ENCODE measurements at places on chromosomes 12 and 14.

DNA sequence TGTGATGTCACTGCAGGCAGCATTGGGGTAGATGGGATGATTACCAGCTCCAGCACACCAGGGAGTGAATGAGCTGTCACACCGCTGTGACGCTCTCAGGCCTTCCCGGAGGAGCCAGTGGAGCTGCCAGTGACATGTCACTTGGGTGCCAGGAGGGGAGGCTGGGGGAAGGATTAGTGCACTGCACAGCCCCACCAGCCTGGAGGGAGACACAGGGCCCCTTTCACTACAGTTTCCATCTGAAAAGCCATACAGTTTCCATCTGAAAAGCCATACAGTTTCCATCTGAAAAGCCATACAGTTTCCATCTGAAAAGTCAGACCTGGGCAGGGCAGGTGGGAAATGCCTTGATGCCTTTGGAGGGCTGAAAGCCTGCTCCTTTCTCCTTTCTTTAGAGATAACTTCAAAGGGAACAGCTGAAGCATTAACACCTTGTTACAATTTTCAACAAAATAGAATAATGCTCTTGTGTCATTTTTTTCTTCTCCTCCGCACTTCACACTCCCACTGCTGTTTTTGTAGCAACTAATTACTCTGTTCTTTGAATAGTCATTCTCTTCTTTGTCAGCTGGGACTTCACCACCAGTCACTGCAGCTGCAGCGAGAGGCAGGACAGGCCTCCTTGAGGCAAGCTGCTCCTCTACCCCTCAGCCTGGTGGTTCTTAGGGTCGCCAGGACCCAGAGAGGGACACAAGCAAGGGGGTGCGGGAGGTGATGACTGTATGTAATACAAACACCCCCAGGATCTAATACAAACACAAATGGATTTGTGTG, 256.9 kb upstream of the RGS6 start:
- no peak for DNase-seq

- DNase-seq: no peak
Observed at GRCh38 chr14:39218171-39218769, 15.4 kb upstream of the MIA2 start.

- no peak for DNase-seq
Observed at GRCh38 chr14:86296173-86296572, 766.2 kb downstream of the FLRT2 start.

DNA sequence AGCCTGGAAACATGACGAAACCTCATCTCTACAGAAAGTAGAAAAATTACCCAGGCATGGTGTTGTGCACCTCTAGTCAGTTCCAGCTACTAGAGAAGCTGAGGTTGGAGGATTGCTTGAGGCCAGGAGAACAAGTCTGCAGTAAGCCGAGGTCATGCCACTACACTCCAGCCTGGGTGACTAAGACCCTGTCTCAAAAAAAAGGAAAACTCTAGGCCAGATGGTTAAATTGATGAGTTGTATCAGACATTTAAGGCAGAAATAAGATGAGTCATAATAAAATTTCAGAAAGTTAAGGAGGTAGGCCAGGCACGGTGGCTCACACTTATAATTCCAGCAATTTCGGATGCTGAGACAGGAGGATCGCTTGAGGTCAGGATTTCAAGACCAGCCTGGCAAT, 10.7 kb downstream of the EIF2S1 start:
- no peak for DNase-seq

- no peak for DNase-seq
Observed at GRCh38 chr12:1305063-1305434, 289.3 kb downstream of the FBXL14 start.

GRCh38 chr12:4272424-4273272, 914 bp upstream of the CCND2 start:
- DNase-seq: no peak

GRCh38 chr14:52926953-52927352, 23.9 kb downstream of the FERMT2 start:
- DNase-seq: peak; percentile 55

- DNase-seq: no peak
Observed at GRCh38 chr12:106085213-106085612, 53.5 kb downstream of the NUAK1 start.

- DNase-seq: no peak
Observed at GRCh38 chr12:115398311-115398781, 714.4 kb upstream of the TBX3 start.

DNA sequence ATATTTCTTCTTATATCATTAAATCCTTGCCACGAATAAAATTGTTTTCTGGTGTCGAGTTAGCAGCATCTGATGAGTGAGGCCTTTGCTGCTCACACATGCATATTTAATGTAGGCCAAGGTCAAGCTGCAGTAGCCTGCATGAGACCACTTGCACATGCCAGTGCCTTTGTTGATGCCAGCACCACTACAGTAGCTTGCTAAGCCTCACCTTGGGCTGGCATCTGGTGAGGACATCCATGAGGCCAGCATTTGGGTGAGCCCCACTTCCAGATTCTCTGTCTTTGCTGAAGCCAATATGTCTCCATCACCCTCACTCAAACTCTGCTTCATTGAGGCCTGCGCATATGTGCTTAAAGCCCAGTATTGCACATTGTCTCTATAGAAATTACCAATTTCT, 8.0 kb downstream of the CCDC59 start:
- DNase-seq: no peak

- DNase-seq: no peak
Observed at GRCh38 chr14:85293612-85294234, 236.2 kb upstream of the FLRT2 start.

DNA sequence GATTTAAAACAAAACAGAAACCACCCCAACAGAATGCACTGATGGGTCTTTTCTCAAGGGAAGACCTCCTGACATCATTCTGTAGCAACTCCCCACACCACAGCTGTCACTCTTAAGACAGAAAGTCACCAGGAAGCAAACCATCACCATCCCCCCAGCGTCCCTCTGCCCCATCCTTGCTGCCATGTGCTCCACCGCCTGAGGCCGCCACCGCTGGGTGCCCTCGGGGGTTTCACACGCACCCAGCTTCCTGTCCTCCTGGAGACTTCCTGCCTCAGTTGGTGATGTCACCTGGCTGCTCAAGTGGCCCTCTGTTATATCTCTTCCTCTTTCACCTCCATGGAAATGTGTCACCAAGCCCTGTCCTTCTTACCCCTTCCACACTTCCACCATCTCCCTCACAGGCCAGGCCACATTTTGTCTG, 71.4 kb upstream of the GPR68 start:
- no peak for DNase-seq

DNA sequence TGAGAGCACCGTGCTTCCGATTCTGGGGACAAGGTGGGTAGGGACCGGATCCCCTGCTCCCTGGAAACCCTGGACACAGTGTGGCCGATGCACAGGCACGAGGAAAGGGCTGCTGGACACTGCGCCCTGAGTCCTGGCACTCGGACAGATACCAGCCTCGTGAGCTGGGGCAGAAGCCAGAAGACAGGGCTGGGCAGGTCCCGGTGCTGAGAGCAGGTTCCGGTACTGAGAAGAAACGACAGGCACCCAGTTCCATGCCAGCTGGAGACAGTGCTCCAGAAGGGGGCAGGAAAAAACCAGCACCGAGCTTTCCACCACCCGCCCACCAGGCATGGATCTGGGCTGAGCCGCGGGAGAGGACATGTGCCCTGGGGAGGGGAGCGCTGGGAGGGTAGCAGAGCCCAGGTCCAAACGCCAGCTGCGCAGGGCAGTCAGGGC, 6.5 kb downstream of the XRCC3 start:
- no peak for DNase-seq

DNA sequence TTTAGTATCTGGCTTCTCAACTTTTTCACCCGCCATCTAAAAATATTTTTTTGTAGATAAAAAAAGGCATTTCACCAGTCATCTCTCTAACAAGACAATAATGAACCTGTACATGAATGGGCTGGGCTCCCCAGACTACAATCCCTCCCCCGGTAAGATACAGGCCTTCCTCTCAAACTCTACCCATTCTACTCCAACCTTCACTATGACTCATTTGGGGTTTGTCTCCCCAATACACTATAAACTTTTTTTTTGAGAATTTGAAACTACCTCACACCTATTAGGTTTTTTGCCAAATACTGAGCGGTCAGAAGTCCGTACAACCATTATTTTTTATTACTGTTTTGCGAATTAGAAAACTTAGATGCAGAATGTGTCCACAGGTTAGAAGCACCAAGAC, 784 bp downstream of the RPL6 start:
- DNase-seq: no peak

GRCh38 chr14:95346820-95347219, 27.1 kb upstream of the CLMN start:
- DNase-seq: no peak

GRCh38 chr12:89928467-89928866, 219.8 kb upstream of the ATP2B1 start:
- DNase-seq: no peak
